ENCODE measurements at places on chromosomes 1 and 21.

- DNase-seq, result peak; percentile 47
Measured at GRCh38 chr1:173467426-173467825, 9.7 kb upstream of the PRDX6 start.

DNA sequence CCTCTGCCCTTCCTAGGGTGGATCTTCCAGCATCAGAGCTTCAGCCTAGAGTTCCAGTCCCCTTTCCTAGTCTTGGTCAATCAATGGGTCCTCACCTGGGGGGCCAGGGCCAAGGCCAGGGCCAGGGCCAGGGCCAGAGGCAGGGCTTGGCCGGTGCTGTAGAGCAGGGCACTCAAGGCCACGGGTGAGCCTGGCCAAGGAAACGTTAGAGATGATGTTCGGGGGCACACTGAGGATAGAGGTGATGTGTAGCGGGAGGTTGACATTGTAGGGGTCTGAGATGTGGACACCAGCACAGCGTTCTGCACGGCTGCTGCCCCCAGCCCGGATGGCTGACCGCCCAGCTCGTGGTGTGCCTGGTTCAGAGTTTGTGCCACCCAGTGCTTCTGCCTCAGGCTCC lies 5.4 kb upstream of the USF1 start:
- no peak for DNase-seq

DNA sequence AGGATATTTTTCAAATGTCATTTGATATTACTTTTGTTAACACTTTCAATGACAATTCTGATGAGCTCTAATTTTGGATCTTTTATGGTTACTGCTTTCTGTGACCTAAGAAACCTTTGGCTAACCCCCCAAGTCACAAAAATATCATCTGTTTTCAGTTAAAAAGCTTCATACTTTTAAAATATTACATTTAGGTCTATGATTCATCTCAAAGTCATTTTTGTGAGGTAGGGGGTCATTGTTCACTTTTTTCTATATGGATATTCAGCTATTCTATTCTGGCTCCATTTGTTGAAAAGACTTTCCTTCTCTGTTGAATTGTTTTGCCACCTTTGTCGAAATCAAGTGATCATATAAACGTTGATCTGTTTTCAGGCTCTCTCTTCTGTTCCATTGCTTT lies 44.8 kb downstream of the UCHL5 start:
- DNase-seq, result peak; percentile 15

GRCh38 chr1:16719571-16720350 lies 20.6 kb upstream of the RNU1-4 start:
- no peak for DNase-seq

DNA sequence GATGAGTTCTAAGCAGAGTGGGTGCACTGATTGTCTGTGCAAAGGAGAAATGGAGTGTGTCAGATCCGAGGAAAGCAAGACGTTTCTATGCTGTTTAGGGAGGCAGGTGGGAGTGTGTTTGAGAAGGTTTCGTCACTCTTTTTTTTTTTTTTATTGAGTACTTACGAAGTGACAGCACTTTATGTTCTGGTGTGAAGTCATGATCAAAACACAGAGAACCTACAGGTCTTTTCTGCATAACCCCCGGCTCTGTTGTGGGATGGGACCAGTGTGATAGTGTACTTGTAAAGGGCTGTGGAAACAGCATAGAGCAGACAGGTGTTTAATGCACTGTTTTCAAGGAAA lies 26.7 kb downstream of the MIA3 start:
- DNase-seq, result peak; percentile 15

DNA sequence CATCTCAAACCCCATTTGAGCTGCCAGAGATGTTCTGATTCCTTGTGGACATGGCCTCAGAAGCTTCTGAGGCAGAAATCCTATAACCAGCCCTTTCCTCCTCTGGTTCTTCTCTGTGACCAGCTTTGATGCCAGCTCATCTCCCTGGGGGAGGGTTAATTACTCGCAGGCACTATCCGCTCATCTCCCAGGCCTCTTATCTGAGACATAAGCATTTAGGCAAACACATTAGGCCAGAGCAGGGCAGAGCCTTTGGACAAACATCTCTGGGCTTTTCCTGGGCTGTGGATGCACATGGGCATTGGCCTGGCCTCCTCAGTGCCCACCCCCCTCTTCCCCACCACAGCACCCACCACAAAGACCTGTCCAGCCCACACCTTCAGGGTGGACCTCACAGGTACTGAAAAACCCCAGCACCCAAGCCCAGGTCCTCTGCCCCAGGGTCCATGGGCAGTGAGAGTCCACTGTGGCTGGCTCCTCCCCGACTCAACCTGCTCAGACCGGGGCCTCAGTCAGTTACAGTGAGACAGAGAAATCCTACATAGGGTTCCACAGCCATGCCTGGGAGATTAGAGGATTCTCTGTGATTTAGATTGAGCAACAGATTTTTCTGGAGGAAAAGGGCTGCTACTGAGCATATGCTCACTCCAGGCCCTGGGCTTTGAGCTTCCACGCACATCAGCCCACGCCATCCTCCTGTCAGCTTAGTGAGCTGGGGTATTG lies 26.9 kb downstream of the IGSF21 start:
- no peak for DNase-seq

GRCh38 chr1:18950401-18951026 lies 6.0 kb downstream of the IFFO2 start:
- DNase-seq, result no peak
